ENCODE measurements at places on chromosomes 3 and 15.

GRCh38 chr3:42702982-42703694 lies 540 bp upstream of the HHATL start:
- no peak for DNase-seq

- DNase-seq, result no peak
Measured at GRCh38 chr3:15216501-15216900, 10.5 kb downstream of the CAPN7 start.

- DNase-seq, result no peak
Measured at GRCh38 chr3:103389356-103389755, 954.5 kb downstream of the ZPLD1 start.

DNA sequence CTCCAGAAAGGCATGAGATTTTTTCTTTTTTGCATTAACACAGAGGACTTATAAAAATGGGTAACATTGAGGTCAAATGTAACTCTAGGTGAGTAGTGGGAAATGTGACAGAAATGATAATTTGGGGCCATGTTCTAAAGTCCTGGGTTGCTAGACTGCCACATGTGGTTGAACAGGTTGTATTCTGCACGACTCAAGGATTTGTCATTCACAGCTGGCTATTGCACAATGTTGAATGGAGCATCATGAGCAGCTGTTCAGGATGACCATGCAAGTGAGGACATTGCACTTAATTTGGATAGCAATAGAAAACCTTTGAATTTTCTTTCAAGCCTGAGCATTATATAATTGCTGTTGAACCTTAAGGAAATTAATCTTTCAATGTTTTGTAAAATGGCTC lies 396.6 kb downstream of the NAALADL2 start:
- no peak for DNase-seq

GRCh38 chr3:189588475-189589178 lies 42.6 kb upstream of the TP63 start:
- no peak for DNase-seq

DNA sequence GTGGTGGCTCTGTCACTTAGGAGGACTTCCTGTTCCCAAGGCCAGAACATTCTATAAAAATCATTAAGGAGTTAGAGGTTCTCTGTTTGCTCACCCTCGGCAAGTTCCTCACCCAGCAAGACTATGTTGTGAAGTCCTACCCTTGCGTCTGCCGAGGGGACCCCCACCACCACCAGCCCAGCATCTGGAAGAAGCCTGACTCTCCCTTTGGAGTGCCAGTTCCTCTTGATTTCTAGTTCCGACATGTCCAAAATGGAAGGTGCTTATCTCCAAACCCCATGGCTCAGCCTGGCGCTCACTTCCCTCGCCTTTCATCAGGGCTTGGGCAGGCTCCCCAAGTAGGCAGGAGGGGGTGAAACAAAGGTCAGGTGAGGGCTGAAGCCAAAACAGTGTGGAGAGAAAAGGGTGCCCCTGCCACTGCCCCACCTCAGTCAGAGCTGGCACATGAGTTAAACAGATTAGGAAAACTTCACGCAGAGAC lies 41.0 kb downstream of the BHLHE40 start:
- DNase-seq, result no peak

DNA sequence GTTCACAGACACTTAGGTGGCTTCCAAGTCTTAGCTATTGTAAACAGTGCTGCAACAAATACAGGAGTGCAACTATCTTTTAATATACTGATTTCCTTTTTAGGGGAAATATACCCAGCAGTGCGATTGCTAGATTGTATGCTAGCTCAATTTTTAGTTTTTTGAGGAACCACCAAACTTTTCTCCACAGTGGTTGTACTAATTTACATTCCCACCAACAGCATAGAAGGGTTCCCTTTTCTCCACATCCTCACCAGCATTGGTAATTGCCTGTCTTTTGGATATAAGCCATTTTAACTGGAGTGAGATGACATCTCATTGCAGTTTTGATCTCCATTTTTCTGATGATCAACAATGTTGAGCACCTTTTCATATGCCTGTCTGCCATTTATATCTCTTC lies 58.9 kb downstream of the ZNF148 start:
- no peak for DNase-seq

- DNase-seq, result peak; percentile 84
Measured at GRCh38 chr3:70550723-70551319, 238.4 kb upstream of the MDFIC2 start.

DNA sequence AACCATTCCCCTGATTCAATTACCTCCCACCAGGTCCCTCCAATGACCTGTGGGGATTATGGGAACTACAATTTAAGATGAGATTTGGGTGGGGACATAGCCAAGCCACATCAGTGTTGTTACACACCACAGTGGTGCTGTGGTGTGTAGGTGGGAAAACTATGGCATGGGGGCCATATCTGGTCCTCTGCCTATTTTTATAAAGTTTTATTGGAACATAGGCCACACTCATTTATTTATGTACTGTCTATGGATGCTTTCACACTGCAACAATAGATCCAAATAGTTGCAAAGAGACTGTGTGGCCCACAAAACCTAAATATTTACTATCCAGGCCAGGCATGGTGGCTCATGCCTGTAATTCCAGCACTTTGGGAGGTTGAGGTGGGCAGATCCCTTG lies 46.4 kb downstream of the FLNB start:
- no peak for DNase-seq

GRCh38 chr3:70097084-70097483 lies 97.6 kb downstream of the SAMMSON start:
- no peak for DNase-seq

DNA sequence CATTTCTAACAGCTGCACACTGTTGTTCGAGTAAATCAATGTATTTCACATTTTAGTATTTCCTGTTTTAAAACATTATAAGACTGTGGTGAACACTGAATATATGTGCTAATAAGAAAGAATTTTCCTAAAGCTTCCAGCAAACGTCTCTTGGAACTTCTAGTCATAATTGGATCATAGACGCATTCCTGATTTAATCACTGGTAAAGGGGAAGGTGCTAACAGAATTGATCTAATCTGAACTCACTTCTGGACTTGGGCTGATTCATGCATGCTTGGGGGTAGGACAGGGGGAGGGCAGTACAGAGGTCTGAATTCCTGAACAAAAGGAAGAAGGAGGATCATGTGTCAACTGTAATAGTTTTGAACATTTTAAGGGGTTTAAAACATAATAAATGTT lies 7.3 kb upstream of the LEKR1 start:
- no peak for DNase-seq

DNA sequence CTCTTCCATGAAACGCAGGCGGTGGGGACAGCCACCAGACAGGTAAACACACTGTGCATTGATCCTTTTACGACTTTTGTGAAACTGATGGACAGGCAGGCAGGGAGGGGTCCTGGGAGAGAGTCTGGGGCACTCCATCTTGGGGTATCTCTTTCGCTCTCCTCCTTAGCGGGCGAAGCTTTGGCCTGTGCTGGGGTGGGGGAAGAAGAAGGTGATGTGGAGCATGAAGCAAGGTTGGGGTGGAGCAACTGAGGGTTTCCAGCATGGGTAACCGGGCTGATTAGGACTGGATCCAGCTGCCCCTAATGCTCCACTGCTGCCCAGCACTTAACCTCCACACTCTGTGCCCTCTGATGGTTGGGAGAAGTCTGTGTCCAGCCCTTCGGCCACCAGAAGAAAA lies 25.6 kb downstream of the MUC20 start:
- no peak for DNase-seq

DNA sequence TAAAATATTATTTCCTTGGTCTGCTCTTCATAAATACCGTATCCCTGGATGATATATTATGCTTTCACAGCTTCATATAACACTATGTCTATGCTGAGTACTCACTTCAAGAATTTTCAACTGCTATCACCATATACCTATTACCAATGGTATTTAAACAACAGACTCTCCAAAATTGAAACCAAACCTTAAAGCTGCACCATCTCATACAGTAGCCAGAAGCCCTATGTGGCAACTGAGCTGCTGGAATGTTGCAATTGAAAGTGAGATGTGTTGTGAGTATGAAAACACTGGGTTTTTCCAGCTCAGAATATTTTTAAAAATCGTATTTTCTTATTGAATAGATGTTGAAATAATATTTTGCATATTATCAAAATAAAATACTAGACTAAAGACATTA lies 130.1 kb upstream of the GOLGA6L6 start:
- no peak for DNase-seq

GRCh38 chr3:172511783-172512762 lies 11.2 kb downstream of the TNFSF10 start:
- DNase-seq, result peak; percentile 83

GRCh38 chr15:87874896-87875711 lies 381.4 kb downstream of the NTRK3 start:
- peak; percentile 31 for DNase-seq

DNA sequence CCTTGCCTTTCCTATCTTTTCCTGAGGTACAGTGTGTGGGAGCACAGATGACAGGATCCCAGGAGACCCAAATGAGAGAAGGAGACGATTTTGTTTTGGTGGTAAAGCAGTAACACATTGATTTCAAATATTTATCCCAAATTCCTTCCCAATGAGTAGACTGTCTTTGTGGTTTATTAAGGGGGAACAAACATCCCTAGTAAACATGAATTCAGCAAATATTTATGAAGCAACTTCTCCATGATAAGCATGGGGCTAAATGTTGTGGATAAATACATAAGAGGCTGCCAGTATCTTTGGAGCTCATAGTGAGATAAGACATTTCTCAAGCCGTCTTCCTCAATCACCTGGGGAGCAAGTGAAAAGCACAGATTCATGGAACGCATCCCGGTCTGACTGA lies 460.8 kb upstream of the CFAP20DC start:
- no peak for DNase-seq

- DNase-seq, result peak; percentile 99
Measured at GRCh38 chr3:50298836-50299637, at the start of the genes HYAL3 and NAA80. Gene HYAL3 (minus strand): TSS chr3:50299405. CDS start chr3:50295602, 3,803 bp downstream. Gene NAA80 (minus strand): TSS chr3:50299405. CDS start chr3:50297463, 1,942 bp downstream.

DNA sequence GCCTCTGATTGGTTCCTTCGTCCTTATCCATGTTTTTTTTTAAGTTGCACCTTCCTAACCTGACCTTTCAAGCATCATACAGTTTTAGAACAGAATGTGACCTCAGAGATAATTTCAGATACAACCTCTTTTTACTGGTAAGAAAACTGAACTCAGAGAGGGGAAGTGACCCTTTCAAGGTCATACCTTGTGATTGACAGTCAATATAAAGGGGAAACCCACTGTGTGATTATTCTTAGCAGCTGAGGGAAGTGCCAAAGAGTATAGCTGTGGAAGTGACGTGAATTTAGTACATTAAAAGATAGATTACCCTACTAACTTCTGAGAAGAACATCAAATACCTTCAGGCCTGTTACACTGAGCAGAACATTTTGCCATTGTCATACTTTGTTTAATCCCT lies 319.4 kb downstream of the NEK10 start:
- DNase-seq, result no peak

DNA sequence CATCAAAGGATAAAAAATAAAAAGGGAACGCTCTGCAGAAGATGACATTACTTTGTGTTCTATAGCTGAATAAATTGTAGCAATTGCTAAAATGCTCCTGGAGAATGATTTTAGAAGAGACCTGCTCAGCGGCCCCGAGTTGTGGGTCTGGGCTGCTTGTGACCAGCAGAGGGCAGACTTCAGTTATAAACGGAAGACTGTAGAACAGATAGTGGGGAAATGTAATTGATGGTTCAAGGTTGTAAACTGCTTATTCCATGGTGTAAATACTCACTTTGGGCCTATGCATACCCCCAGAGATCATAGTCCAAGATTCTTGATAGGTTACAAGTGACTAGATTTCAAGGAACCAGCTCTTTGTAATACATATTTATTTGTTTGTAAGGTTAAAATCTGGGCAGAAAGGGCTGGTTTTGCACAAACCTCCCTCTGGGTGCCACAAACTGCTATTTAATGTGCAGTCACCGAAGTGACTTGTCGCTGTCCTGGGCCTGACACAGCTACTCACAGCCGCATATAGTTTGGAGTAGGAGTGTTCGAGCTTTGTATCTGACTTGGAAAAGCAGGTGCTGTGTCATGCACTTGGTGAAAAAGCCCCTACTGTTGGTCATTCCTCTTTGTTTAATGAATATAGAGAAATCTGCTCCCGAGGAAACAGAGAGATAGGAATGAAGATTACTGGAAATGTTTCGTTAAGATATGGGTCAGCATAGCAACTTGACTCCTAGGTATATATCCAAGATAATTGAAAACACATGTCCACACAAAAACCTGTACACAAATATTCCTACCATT lies 34.7 kb upstream of the NDUFB4 start:
- DNase-seq, result peak; percentile 80

- no peak for DNase-seq
Measured at GRCh38 chr3:100609305-100609704, at the start of gene ADGRG7. Gene ADGRG7 (plus strand): TSS chr3:100609601. CDS start chr3:100609857, 256 bp downstream.

- no peak for DNase-seq
Measured at GRCh38 chr15:73006523-73006922, 45.7 kb upstream of the NEO1 start.

Data from right cardiac atrium (tissue), 5 donors.